Esophagus muscularis mucosa (tissue), 4 donors: ENCODE measurements at places on chromosomes 16 and 17. TPM values are rescaled to one million over a fixed set of nuclear protein-coding genes. Genes with fewer than 3 reads are reported as not detected.

- DNase-seq: no peak
Measured at GRCh38 chr17:65064452-65065019, 8.0 kb upstream of the GNA13 start.

GRCh38 chr16:30052671-30053372 is 12.7 kb upstream of the ALDOA start:
- peak; percentile 98 for DNase-seq

DNA sequence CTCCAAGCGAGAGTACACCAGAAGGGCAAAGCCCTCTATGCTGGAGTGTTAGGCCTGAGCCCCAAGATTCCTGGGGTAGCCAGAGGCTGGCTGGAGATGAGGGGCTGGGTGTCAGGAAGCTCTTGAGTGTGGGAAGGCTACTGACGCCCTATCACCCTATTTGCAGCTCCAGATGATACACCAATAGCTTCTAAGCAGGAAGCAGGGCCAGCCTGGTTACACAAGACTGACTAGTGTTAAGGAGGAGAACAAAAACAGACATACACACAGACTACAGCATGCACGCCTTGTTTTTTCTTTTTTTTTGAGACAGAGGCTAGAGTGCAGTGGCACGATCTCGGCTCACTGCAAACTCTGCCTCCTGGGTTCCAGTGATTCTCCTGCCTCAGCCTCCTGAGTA is 15.9 kb downstream of the POLR3K start:
- DNase-seq: no peak

DNA sequence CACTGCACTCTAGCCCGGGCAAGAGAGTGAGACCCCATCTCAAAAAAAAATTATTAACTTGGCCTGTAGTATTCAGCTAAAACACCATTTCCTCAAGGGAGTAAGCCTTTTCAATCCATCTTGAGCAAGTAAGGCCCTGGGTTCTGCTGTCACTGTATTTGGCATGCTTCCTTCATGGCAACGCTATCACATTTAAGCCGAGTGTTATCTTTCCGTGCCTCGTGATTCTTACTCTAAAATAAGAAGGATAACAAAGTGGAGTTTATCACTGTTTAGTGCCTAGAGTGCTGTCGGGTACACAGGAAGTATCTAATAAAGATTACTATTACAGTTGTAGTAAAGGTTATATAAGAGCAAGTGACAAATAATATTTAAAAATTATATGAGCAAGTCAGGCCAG is 8.8 kb downstream of the VPS53 start:
- no peak for DNase-seq

- no peak for DNase-seq
Measured at GRCh38 chr16:88003316-88003715, 52.1 kb downstream of the BANP start.

GRCh38 chr16:64375391-64375980 is 746.4 kb downstream of the CDH11 start:
- DNase-seq: no peak

DNA sequence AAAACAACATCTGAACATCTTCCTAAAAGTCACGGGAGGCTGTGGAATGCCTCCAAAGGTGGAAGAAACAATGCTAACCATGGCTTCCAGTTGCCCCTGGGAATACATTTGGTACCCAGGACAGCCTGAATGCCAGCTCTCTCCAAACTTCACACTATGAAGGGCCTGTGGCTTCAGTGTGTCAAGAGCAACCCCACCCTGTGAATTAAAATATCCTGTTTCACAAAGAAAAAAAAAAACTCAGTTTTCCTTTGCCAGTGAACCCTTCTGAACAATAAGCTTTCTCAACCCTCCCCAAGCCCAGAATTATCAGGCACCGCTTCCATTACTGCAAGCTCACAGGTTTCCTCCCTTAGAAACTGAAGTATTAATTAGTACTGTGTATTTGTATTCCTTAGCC is 69.8 kb downstream of the SLC39A11 start:
- no peak for DNase-seq

DNA sequence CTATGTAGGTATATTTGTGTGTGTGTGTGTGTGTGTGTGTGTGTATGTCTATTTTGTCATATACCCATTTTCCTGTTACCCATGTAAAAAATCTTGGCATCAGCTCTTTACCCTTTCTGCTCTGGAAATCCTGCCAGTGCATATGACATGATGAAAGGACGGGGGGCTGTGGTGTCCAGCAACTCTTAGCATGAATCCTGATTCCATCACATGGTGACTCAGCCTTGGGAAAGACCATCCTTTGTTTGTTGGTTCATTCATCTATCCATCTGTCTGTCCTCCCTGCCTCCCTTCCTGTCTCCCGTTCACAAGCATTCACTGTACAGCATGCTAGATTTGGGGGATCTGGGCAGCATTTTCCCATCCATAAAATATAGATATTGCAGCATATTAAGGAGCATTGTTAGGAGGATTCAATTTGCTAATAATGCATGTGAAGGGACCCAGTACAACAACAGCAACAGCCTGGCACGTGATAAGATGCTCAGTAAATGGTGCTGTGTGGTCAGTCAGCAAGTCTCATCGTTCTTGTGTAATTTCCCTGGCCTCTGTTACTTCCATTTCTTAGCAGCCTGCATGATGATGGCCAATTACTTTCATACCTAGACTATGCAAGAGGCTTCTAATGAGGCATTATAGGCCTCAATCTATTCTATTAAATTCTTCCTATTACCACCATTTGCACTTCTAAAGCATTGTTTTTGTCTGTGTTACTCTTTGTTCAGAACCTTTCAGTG is 191.0 kb downstream of the PRKCA start:
- no peak for DNase-seq

GRCh38 chr16:69773260-69773947 is 11.3 kb downstream of the WWP2 start:
- DNase-seq: no peak

GRCh38 chr16:48426244-48427141 is 41.3 kb upstream of the SIAH1 start:
- no peak for DNase-seq

DNA sequence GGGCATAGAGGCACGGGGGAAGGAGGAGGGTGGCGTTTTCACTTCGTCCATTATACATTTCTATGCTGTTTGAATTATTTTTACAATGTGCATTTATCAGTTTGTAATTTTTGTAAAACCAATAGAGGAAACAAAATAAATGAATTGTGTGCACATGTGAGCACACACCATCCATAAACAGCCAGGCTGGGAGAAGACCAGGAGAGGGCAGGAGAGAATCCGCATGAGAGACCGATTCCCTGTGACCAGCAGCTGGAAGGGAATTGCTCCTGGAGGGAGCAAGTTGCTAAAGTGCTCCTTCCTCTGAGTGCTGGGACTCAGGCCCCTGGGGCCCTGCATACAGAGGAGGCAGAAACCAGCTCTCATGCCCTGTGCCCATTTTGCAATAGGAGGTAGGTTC is 126.0 kb downstream of the ABCC12 start:
- no peak for DNase-seq

DNA sequence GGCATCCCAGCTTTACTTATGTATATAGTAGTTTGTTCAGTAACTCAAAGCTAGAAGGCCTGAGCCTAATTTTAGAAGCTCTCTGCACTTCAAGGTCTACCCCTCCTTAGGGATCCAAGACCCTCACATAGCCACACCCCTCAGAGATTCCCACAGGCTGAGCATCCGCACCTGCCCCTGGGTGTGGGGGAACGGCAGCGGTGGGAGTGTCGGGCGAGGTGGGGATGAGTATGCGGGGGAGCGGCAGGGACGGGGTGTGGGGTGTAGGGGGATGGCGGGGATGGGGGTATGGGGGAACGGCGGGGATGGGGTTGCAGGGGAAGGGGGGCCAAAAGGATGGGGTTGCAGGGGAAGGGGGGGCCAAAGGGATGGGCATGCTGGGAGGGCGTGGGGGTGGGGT is 24.9 kb upstream of the BEAN1 start:
- no peak for DNase-seq

DNA sequence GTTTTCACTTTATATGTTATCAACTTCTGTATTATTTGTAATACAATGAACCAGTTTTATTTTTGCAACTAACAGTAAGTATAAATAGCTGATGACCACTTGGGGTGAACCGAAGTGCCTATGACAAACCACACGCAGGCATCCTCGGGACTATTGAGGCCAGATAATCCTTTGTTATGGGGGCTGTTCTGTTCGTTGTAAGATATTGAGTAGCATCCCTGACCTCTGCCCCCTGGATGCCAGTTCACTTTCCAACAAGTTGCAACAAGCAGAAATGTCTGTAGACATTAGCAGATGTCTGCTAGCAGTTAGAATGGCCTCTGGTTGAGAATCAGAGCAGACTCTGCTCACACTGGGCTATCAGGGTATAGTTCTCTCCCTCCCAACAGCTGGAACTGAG is 277.0 kb downstream of the WWOX start:
- no peak for DNase-seq

- DNase-seq: no peak
Measured at GRCh38 chr17:28039251-28039650, 3.2 kb upstream of the NLK start.

DNA sequence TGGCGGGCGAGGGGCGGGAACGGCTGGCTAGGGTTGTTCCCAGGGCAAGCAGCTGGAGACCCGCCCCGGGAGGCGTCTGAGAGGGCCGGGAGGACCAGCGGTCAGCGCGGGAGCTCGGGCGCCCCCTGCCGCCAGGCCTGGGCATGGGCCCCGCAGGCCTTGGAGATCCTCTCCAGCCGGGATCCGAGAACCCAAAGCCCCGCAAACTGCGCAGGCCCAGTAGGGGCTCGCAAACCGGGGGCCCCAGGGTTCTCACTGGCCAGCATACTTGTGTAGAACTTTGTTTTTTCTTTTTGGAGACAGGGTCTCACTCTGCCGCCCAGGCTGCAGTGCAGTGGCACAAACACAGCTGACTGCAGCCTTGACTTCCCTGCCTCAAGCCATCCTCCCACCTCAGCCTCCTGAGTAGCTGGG is 20.8 kb upstream of the ZNF423 start:
- no peak for DNase-seq

- no peak for DNase-seq
Measured at GRCh38 chr17:21679256-21680146, 12.8 kb upstream of the KCNJ18 start.

- DNase-seq: no peak
Measured at GRCh38 chr17:73474370-73474988, 162.7 kb upstream of the CDC42EP4 start.

DNA sequence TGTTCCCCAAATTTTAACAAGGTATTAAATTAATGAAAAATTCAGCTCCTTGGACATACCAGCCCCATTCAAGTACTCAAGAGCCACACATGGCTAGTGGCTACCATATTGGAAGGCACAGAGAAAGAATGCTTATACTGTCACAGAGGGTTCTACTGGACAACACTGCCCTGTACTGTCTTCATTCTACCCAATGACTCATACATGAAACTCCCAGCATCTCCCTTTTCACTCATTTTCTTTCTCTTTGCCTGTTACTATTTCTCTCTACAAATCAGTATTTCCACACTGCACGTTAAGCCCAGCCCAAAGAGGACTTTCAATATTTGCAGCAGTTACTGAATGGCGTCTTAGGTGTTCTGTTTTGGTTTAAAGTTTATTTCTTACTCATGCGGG is 72.1 kb upstream of the RCVRN start:
- no peak for DNase-seq

- DNase-seq: no peak
Measured at GRCh38 chr16:10180771-10181163, 1.5 kb downstream of the GRIN2A start.

GRCh38 chr17:35795007-35795870 is at the start of gene MMP28:
MMP28 (minus strand) TSS chr17:35795641; CDS start chr17:35795377, 264 bp downstream.
- DNase-seq: peak; percentile 89

KRTAP9-2 gene
- not detected for total RNA-seq

ADCY7 gene
- total RNA-seq: 12.3 TPM

KRT32 gene
- total RNA-seq: not detected

KRTAP9-8 gene
- total RNA-seq: not detected

CXCL16 gene
- total RNA-seq: 8.0 TPM
